Adipose tissue (tissue), 3 donors: ENCODE measurements at places on chromosomes 1 and 21. TPM values are rescaled to one million over a fixed set of nuclear protein-coding genes. Genes with fewer than 3 reads are reported as not detected.

The VANGL2 gene
- polyA plus RNA-seq: 0.58 TPM

The KLF17 gene
- 0.01 TPM for polyA plus RNA-seq

The CLCA1 gene
- polyA plus RNA-seq: 0.06 TPM

The PLPPR5 gene
- polyA plus RNA-seq: 0.11 TPM

The OR2L13 gene
- not detected for polyA plus RNA-seq

The BTBD19 gene
- 10.8 TPM for polyA plus RNA-seq

The EXO1 gene
- polyA plus RNA-seq: 0.06 TPM

The RAB7B gene
- 5.5 TPM for polyA plus RNA-seq

The MEX3A gene
- under 0.01 TPM for polyA plus RNA-seq

The SHISAL2A gene
- not detected for polyA plus RNA-seq

The ADAMTS4 gene
- 5.9 TPM for polyA plus RNA-seq

The CD101 gene
- 1.1 TPM for polyA plus RNA-seq

The FRRS1 gene
- polyA plus RNA-seq: 1.3 TPM

The TSPAN2 gene
- polyA plus RNA-seq: 1.6 TPM

The S100A5 gene
- polyA plus RNA-seq: not detected

The IVL gene
- 0.40 TPM for polyA plus RNA-seq

The ACKR1 gene
- polyA plus RNA-seq: 227 TPM

The HORMAD1 gene
- not detected for polyA plus RNA-seq

The SDF4 gene
- polyA plus RNA-seq: 101 TPM

The EIF4G3 gene
- polyA plus RNA-seq: 19.0 TPM

The LRRC71 gene
- 1.6 TPM for polyA plus RNA-seq

The AVPR1B gene
- polyA plus RNA-seq: not detected

The LCE3D gene
- not detected for polyA plus RNA-seq

The CACNA1S gene
- not detected for polyA plus RNA-seq

The C1orf210 gene
- 14.5 TPM for polyA plus RNA-seq

The CNIH3 gene
- 1.6 TPM for polyA plus RNA-seq

The FBXO2 gene
- polyA plus RNA-seq: 45.9 TPM

The CLCA4 gene
- 0.11 TPM for polyA plus RNA-seq

The AGO1 gene
- 3.0 TPM for polyA plus RNA-seq

The OLFML3 gene
- 139 TPM for polyA plus RNA-seq

The MFAP2 gene
- polyA plus RNA-seq: 28.1 TPM

The CFAP74 gene
- polyA plus RNA-seq: 0.02 TPM

The CELA3B gene
- 11,522 TPM for polyA plus RNA-seq

The MTF2 gene
- polyA plus RNA-seq: 9.4 TPM

The VSIG8 gene
- 0.03 TPM for polyA plus RNA-seq
